Suppressor macrophage treated with lipopolysaccharide for 4 hours (primary cell): ENCODE measurements at places on chromosomes 6 and 20.
A peak's percentile ranks its signal among the peaks of the same experiment; 100 is the strongest.

DNA sequence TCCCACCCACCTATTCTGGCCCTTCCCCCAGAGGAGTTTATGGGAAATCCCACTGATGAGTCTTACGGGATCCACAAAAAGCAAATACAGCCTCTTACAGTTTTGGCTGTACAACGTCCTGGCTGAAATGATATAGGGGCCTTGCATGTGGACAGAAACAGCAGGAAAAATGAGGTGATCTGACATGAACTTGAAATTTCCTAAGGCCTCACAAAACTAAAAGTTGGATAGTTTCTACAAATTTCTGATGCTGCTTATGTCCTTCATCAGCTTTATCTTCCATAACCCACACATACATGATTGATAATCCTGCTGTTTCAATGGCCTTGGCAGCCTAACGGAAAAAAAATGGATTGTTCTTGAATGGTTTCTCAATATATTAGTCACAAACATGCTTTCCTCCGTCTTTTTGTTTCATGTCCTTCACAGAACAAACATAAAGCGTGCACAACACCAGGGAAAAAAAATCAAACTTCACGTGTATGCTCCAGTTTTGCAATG lies 118.8 kb downstream of the BMP5 start:
- no peak for DNase-seq

GRCh38 chr20:62977613-62978560 lies 25.4 kb downstream of the SLC17A9 start:
- DNase-seq = peak; percentile 49

DNA sequence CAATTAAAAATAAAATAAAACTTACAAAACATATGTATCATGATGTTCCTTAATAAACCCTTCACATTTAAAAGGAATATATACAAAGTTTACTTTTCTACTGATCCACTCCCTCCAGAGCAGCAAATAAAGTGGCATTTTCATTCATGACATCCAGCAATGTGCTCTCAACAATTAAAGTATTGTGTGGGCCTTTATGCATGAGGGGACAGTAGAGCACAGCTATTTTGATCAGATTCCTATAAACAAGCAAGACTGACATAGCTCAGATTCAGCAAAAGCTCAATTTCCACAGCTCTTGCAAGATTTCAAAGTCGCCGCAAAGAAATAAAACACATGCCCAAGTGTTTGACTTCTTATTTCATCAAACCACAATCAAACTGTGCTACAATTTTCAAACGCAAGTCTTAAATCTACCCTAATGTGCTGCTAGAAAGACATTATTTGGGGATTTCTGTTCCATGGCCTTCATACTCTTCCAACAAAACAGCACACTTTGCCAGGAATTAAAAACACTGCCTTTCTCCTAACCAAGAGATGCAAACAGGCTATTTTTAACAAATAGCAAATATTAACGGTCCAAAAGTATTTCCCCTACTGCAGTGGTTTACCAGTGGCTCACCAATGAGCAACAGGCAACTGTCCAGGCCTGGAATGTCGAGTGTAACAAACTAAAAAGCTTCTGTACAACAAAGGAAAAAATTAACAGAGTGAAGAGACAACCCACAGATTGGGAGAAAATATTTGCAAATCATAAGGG lies 52.3 kb downstream of the MBOAT1 start:
- DNase-seq = no peak

DNA sequence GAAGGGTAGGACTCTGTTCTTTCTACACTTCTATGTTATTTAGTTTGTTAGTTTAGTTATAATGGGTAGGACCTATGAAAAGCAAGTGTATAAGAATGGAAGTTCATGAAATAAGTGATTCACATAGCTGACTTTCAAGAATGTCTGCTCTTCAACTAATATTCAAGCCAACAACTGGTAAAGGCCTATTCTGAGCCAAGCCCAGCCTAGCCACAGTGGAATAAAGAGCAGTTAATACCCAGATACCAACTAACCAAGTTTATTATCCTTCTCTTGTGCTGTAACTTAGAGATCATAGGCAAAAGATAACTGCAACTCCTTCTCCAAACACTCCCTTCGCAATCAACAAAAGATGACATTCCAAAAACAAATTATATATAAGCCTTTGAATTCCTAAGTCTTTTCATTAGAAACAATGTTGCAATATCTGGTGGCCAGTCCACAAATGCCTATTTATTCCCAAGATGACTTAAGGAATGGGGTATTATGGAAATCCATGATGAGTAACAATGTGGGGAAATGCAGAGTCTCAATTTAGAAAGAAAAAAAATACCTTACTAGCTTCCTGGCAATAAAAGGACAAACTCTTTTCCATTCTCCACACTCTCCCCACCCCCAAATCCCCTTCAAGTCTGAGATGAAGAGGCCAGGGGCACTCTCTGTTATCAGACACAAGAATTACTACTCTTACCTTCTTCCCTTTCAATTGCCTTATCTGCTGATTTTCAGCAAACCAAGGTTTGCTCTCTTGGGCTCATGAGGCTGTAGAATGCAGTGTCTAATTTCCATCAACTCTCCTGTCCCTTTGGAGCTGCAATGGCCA lies 27.4 kb downstream of the BTBD9 start:
- no peak for DNase-seq

GRCh38 chr20:46512943-46513844 lies at the start of gene ZNF334:
Gene ZNF334, minus strand, starts transcription at chr20:46513559. Its CDS starts 1,457 bp downstream, at chr20:46512102.
- DNase-seq = peak; percentile 14

DNA sequence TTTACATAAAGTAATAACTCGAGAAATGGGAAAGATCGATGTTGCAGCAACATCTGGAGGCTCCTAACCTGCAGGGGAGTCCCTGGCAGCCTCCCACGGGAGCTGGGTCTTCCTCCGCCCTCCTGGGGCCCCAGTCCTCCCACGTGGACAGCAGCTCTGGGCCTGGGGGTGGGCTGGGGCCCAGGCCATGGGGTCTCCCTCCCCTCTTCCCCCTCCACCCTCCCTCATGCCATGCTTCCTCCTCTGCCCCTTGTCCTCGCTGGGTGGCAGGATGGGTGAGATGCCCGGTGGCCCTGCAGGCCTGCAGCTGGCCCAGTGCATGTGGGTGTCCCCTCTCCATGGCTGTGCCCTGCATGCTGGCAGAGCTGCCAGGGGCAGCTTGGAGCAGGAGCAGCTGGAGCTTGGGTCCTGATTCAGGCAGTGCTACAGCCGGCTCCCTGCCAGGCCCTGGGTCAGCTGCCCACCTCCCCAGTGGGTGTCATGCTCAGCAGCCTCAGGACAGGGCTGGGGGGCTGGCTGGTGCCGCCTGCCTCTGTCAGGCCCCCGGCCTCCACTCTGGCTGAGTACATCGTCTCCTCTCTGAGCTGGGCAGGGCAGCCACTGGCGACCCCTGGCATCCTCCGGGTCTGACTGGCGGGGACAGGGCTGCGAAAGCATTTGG lies 48.9 kb upstream of the BHLHE23 start:
- DNase-seq = no peak

DNA sequence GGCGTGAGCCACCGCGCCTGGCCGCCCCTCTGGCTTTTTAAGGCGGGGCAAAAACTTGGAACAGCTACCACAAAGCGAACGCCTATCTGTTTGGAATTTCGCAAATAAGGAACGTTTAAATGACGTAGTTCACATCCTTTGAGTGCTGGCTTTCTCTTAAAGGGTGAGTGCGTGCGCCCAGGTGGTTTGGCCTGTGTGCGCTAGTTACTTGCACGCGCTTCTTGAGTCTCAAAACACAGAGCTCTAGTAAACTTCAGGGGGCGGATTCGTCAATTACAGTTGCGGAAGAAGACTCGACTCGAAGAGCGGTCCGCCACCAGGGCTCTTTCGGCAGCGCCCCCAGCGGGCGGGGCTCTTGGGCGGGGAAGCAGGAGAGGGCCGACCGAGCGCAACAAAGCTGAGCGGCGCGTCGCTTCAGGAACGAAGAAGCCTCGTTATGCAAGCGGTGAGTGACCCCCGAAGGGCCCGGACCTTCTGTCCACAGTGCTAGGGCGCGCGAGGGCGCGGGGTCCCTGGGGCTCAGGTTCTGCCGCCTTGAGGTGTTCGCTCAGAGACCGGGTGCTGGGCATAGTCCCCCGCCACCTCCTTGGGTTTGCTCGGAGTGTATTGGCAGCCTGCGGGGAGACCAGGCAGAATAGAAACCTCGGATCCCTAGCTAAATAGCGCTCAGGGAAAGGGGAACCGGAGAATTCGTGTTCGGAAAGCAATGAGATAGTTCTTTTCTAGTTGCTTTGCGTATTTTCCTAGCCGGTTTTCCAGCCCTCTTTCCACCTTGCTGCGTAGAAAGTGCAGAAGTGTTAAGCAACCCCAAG lies at the start of gene SYCP2L:
TSS of gene SYCP2L (plus strand) at position 362 of the 812 bp plus-strand sequence. CDS start at position 437, 75 bp downstream.
- DNase-seq = peak; percentile 67

- DNase-seq = no peak
Measured at GRCh38 chr6:118473266-118473665, 74.8 kb upstream of the PLN start.

DNA sequence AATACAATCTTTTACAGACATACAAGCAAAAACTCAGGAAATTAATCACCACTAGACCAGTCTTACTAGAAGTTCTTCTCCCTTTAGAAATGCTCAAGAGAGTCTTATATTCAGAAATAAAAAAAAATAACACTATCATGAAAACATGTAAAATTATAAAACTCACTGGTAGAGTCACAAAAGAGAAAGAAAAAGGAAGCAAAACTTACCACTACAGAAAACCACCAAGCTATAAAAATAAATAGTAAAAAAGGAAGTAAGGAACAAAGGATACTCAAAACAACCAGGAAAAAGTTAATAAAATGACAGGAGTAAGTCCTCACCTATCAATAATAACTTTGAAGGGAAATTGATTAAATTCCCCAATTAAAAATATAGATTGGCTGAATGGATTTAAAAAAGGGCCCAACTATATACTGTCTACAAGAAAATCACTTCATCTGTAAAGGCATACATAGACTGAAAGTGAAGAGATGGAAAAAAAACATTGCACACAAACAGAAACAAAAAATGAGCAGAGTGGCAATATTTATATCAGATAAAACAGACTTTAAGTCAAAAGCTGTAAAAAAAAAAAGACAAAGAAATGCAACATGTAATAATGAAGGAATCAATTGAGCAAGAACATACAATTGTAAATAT lies 489.5 kb downstream of the KIF16B start:
- no peak for DNase-seq

GRCh38 chr6:21115111-21115510 lies 478.4 kb upstream of the SOX4 start:
- no peak for DNase-seq
